A549 treated with CpdA at 1 μM for 4 hours (cell line): ENCODE measurements at places on chromosomes 16 and 17. TPM values are rescaled to one million over a fixed set of nuclear protein-coding genes. Genes with fewer than 3 reads are reported as not detected.

The EVPLL gene
- total RNA-seq, result not detected in 5 replicates

The BICDL2 gene
- not detected in 5 replicates for total RNA-seq

The SLC7A5 gene
- total RNA-seq, result 811 to 961 TPM (median 947 TPM) in 5 replicates

The DNASE1L2 gene
- total RNA-seq, result 1.0 to 1.7 TPM (median 1.3 TPM) in 5 replicates

The FBXL16 gene
- total RNA-seq, result 1.8 to 3.2 TPM (median 2.6 TPM) in 5 replicates
